ENCODE measurements at places on chromosomes 4 and X. TPM values are rescaled to one million over a fixed set of nuclear protein-coding genes. Genes with fewer than 3 reads are reported as not detected.

IRS4 gene
- polyA plus RNA-seq: not detected

TMEM192 gene
- polyA plus RNA-seq: 4.4 TPM

MAGEA6 gene
- polyA plus RNA-seq: not detected

F11 gene
- polyA plus RNA-seq: not detected

TEX13B gene
- not detected for polyA plus RNA-seq

PPM1K gene
- 5.7 TPM for polyA plus RNA-seq

Measured in esophagus (tissue), 2 donors.